SK-MEL-5 (cell line): ENCODE measurements at places on chromosomes 11 and 22. TPM values are rescaled to one million over a fixed set of nuclear protein-coding genes. Genes with fewer than 3 reads are reported as not detected.

DNA sequence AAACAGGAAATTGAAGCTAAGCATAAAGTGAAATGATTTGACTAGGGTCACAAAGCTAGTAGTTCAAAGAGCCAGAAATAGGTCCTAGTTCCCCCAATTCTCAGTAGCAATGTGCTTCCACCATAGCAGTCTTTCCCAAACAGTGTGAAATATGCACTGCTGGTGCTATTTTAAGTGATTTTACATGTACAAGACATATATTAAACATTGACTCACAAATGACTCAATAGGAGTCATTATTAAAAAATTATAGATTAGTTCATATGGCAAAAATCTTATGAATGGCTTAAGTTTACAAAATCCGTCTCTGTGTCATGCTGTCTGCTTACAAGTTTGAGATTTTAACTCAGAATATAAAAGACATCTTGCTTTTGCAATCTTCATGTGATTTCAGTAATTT, 21.4 kb downstream of the KIF18A start:
- DNase-seq, result no peak

GRCh38 chr11:70498171-70498571, 99.8 kb downstream of the CTTN start:
- no peak for DNase-seq

GRCh38 chr22:36497910-36498665, 8.8 kb downstream of the FOXRED2 start:
- no peak for DNase-seq

Gene SLC15A3
- 0.75 and 1.1 TPM in 2 replicates for total RNA-seq
